ENCODE measurements at places on chromosomes 2 and 18.

- DNase-seq = no peak
Measured at GRCh38 chr18:44579028-44579702, 101.5 kb upstream of the SETBP1 start.

- no peak for DNase-seq
Measured at GRCh38 chr2:8677646-8678592, 3.9 kb upstream of the ID2 start.

- no peak for DNase-seq
Measured at GRCh38 chr2:64562148-64562784, 38.1 kb downstream of the AFTPH start.

DNA sequence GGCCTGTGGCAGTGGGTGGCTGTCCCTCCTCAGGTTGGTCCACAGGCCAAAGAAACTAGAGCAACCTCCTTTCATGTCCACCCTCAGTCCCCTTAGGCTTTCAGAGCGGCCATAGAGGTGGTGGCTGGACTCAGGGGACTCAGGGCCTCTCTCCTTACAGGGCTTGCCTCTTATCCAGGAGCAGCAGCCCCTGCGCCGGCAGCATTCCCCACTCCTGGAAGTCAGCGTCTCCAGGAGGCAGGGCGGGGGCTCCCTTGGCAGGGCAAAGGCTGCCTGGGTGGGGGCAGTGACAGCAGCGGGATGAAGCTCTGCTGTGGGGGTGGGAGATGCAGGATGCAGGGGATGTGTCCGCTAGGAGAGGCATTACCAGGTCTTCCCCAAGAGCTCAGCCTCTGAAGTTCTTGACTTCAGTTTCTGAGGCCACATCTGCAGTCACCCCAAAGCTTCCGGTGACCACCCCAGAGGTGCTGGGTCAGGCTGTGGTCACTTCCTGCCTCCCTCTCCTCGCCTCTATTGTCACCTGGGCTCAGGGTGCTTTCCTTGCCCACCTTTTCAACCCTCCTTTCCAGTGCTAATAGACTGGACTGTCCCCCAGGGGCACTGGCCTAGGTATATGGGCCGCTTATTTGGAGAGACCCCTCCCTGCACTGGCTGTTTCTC, 8.6 kb upstream of the GPR55 start:
- DNase-seq = no peak

GRCh38 chr2:273333-273732, 8.6 kb downstream of the ACP1 start:
- no peak for DNase-seq

DNA sequence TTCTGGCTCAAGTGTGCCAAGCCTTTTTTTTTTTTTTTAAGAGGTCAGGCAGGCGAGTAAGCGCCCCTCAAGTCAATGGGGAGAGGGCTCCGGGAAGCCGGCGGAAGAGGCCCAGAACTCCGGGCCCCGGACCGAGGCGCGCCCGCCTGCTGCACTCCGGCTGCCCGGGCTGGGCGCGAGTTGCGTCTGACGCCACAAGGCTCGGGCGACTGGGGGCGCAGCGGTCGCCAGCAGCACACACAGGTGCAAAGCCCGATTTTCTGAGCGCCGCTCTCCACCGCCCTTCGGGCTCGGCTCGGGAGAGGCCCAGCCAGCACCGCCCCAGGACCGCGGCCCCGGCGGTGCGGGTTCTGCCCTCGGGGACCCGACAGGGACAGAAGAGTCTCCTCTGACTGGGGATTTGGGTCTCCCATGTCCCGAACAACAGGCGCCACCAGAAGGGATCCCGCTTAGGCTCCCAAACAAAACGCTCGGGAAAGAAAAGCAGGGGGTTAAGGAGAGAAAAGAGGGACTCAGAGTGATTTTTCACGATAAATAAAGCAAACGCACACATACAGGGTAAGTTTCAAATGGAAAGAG, 787 bp downstream of the ERBB4 start:
- no peak for DNase-seq

DNA sequence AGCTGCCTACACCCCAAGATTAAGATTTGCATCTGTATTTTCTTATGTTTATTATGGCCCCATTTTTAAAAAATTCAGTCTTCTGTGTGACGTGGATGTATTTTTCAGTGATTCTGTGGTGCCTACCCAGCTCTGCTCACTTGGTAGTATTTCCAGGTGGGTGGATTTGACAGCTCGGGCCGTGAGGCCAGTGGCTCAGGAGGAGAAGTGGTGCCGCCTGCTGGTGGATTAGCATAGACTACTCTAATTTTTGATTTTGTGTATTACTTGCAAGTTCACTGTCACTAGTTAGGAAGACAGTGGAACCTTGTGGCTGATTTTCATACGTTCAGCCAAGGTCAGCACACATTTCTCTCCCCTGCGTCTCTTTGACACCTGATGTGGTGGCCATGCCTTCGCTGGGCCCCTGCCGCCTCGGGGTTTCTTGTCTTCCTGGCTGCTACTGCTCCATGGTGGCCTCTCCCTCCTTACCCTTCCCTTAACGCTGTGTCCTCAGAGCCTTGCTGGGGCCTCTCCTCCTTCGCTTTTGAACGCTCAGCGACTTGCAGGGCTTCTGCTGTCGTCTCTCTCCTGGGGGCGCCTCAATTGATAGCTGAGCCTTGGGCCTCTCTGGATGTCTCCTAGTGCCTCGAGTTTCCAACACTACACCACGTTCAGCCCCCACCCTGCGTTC, 89.4 kb downstream of the DGKD start:
- peak; percentile 62 for DNase-seq

DNA sequence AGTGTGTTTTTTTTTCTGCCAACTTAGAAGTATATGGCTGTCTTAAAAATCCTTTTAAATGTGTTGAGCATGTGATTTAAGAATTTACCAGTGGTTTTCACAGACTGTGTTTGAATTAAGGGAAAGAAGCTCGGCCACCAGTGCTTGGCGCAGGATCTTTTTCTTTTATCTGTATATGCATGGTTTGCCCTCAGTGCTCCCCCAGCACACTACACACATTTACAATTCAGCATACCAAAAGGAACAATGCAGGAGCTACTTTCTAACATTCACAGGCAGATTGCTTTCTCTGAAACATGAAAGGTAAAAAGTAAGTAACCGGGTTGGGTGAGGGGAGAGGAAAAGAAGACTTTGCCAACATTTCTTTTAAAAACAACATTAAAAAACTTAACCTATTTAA, 3.9 kb downstream of the SALL3 start:
- DNase-seq = no peak

- DNase-seq = no peak
Measured at GRCh38 chr2:239114119-239114581, 266.3 kb downstream of the TWIST2 start.

DNA sequence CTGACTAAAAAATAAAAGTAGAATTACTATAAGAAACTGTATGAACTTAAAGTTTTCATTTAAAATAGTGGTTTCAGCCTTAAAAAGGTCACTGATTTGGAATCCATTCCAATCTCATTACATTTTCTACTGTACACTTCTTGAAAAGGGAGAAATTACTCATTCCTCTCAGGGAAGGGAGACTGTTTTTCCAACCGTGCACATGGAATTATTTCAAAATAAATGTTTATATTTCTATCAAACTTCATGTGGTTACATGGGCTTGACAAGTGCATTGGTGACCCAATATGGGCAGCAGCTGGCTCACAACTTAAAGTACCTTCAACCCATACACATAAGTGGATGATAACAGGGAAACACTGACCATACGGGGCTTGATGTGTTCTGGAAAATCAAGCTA, 324.5 kb upstream of the THUMPD2 start:
- no peak for DNase-seq

- no peak for DNase-seq
Measured at GRCh38 chr2:120482334-120482733, 136.4 kb downstream of the INHBB start.

DNA sequence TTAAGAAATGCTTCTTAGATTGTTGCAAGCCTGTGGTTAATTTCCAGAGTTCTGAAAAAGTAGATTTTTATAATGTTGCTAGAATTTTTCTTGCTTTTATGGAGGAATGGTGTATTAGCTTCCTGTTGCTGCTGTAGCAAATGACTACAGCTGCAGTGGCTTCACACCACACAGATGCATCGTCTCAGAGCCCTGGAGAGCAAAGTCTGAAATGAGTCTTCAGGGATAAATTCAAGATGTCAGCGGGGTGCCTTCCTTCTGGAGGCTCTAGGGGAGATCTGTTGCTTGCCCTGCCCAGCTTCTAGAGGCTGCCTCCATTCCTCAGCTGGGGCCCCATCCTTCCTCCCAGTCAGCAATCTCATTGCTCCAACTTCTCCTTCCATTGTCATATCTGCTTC, 187.8 kb downstream of the ZNF516 start:
- no peak for DNase-seq

GRCh38 chr2:175709248-175709647, 292.8 kb downstream of the LNPK start:
- no peak for DNase-seq

DNA sequence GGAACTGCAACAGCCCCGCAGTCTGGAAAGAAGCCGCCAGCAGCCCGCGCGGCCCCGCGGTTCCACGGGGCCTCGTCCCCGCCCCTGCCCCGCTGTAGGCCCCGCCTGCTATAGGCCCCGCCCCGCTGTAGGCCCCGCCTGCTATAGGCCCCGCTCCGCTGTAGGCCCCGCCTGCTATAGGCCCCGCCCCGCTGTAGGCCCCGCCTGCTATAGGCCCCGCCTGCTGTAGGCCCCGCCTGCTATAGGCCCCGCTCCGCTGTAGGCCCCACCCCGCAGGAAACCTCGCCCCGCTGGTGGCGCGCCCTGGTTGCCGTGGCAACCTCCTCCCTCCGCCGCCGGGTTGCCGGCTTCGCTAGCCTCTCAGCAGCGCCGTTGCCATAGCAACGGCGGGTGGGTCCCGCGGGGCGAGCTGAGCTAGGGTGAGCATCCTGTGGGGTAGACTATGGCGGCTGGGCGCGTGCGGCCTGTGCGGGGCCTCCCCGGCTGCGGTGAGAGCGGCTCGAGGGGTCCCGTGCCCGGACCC, 12.2 kb upstream of the KIF1A start:
- peak; percentile 94 for DNase-seq

DNA sequence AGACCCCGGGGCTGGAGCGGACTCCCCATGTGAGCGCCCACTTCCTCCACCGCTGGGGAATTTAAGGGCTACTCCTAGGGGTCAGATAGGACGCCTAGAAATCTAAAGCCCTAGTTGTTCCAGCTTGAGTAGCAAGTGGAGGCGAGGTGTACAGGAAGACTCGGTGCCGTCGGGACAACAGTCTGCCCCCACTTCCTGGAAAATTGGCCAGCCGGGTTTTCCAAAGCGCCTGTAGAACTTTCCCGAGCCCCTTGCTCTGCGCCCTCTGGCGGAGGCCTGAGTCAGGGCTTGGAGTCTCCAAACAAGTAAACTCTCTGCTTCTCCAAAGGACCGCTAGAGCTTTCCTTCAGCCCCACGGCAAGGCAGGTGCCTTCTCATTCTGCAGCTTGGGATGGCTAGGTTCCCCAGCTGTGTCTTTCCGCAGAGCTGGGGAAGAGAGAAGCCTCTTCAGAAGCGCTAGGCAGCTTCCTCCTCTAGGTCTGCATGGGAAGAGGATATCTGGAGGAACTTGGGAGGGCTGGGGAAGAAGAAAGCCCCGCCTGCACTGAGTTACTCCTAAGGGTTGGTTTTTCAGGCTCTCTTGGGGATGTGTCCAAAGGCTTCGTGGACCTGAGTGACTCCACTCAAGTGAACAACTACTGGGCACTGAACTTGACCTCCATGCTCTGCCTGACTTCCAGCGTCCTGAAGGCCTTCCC, 681 bp downstream of the SPR start:
- DNase-seq = peak; percentile 19

DNA sequence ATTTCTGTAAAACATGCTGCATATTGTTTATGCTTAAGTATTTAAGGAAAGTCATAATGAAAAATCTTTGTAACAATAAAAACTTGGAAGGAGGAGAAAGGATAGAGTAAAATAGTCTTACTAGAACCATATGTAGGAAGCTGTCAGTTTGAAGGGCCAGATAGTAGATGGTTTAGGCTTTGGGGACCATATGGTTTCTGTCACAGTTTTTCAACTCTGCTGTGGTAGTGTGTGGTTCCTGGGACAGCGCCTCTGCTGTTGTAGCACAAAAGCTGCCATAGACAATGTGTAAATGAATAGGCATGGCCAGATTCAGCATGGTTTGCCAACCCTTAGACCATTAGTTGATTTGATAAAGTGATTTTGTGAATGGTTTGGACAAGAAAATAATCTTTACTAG, 75.5 kb downstream of the SLC39A10 start:
- no peak for DNase-seq

DNA sequence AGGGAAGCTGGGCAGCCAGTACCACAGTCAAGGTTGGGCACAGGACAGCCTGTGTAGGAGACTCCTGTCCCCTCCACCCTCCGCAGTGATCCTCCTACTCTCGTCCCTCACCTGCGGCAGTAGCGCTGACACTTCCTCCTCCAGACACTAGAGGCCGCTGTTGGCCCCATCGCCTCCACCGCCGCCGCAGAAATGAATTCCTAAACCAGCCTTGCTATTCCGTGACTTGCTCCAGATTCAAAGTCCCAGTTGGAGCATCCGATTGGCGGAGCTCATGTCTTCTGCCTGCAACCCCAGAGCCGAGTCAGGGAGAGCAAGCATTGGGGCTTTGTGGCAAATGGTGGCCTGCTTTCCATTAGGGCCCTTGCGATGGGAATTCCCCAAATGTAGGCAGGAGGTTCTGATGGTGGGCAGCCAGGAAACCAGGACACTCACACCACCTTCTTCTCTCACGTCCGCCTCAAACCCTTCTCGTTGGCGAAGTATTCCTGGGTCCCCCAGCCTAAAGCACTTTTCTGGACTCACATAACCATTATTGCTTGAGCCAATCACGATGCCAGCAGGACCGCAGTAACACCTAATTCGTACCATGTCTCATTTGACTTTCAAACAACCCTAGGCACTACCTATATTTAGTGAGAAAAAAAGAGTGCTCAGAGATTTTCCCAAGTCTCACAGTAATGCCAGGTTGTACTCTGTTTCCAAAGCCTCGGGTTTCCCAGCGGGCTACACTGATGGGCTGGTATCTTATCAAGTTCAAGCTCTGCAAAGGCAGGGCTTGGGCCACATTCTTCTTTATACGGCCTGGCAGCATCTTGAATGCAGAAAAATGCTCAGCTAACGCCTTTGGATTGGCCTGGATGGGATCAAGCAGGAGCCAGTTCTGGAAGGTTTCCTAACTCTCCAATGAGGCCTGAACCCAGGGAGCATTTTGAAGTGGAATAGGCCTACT, 1.2 kb upstream of the DNAJB2 start:
- no peak for DNase-seq

GRCh38 chr2:117613101-117613500, 201.4 kb upstream of the DDX18 start:
- no peak for DNase-seq

- peak; percentile 10 for DNase-seq
Measured at GRCh38 chr2:37625796-37626571, 45.5 kb downstream of the CDC42EP3 start.

GRCh38 chr2:174485788-174486562, 854 bp downstream of the GPR155 start:
- no peak for DNase-seq

DNA sequence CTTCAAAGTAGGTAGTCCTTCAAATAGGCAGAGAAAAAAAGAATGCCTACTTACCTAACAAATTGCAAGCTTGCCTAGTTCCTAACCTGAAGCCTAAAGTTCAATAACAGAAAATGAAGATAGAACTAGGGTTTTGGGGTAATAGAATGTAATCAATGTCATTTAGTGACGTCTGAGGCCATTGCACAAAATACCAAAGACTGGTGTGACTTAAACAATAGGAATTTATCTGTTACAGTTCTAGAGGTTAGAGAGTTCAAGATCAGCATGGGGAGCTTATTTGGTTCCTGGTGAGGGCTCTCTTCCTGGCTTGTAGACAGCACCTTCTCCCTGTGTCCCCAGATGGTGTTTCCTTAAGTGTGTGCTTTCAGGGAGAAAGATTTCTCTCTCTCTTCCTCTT, 4.7 kb upstream of the NPC1 start:
- no peak for DNase-seq

Measured in activated CD4-positive, CD25-positive, alpha-beta regulatory T cell treated with anti-CD3 and anti-CD28 coated beads, Interleukin-2, amount 50 U/mL, for 16 hours (primary cell).